Glomerular endothelial cell (primary cell): ENCODE measurements at places on chromosomes 3 and 15. TPM values are rescaled to one million over a fixed set of nuclear protein-coding genes. Genes with fewer than 3 reads are reported as not detected.
A peak's percentile ranks its signal among the peaks of the same experiment; 100 is the strongest.

- no peak for DNase-seq
Observed at GRCh38 chr3:177349384-177349783, 152.1 kb upstream of the TBL1XR1 start.

- no peak for DNase-seq
Observed at GRCh38 chr3:72341380-72341770, 506.9 kb downstream of the SHQ1 start.

LINGO1 gene
- 0.18 TPM in 1 of 2 replicates, not detected in the other for total RNA-seq

GRCh38 chr3:42394579-42395288, 15.7 kb downstream of the LYZL4 start:
- no peak for DNase-seq

GRCh38 chr3:9278498-9278897, 29.1 kb upstream of the SRGAP3 start:
- no peak for DNase-seq

DNA sequence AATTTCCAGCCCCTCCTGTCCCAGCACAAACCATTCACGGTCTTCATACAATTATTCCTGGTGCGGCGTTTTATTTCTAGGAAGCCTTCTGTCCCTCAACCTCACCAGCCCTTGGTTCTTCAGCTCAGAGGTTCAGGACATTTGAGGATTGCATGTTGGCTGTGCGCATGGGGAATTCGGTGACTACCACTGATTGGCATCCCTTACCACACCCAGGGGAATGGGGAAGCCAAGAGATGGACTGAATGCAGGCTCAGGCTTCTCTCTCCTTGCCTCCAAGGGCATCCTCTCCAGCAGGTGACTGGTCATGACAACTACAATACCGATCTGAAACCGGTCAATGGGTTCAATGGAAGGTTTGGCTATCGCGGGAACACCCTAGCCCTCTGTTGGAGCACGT, 153.8 kb downstream of the MTHFS start:
- DNase-seq = no peak

DNA sequence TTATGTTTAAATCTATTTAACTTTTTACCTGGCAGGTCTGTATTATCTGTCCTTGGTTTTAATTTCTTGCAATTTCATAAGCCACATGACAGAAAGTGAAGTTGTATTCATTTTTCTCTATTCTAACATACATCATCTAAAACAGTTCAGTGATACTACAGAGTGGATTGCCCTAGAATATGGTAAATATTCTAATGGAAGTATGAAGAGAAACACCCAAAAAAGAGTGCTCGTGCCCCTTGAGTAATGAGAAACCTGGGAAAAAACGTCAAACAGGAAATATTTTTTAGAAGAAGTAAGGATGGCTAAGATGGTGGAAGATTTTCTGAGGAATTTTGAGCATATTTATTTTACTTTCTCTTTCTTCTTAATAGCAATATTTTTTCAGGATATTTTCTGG, 261.1 kb upstream of the CBLB start:
- no peak for DNase-seq

SPATA12 gene
- total RNA-seq = 0.15 and 0.18 TPM in 2 replicates

CNTN4 gene
- 0.12 and 0.19 TPM in 2 replicates for total RNA-seq

- DNase-seq = no peak
Observed at GRCh38 chr3:173096140-173096539, 44.9 kb downstream of the SPATA16 start.

- no peak for DNase-seq
Observed at GRCh38 chr15:60565407-60565806, 86.5 kb upstream of the ICE2 start.

ACKR2 gene
- total RNA-seq = 0.41 TPM in 1 of 2 replicates, not detected in the other

SAMMSON gene
- total RNA-seq = not detected in 2 replicates

DNA sequence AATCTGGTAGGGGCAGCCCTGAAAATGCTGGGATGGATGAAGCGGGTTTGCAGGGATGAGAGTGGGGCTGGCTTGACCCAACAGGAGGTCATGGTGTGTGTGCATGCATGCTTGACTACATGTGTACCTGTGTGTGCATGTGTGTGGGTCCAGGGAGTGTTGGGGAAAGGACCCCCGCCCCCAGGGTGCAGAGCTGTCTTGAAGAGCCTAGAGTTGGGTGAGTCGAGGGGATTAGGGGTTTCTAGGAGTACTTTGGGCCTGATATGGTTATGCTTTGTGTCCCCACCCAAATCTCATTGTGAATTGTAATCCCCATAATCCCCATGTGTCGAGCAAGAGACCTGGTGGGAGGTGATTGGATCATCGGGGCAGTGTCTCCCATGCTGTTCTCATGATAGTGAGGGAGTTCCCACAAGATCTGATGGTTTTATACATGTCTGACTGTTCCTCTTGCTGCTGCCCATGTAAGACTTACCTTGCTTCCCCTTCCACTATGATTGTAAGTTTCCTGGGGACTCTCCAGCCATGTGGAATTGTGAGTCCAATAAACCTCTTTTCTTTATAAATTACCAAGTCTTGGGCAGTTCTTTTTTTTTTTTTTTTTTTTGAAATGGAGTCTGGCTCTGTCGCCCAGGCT, 5.2 kb upstream of the LCTL start:
- DNase-seq = no peak

GRCh38 chr3:120852412-120852811, 55.6 kb upstream of the STXBP5L start:
- no peak for DNase-seq

LMOD3 gene
- total RNA-seq = not detected in 2 replicates

GRCh38 chr3:197381371-197381770, 83.0 kb upstream of the DLG1 start:
- DNase-seq = no peak

DNA sequence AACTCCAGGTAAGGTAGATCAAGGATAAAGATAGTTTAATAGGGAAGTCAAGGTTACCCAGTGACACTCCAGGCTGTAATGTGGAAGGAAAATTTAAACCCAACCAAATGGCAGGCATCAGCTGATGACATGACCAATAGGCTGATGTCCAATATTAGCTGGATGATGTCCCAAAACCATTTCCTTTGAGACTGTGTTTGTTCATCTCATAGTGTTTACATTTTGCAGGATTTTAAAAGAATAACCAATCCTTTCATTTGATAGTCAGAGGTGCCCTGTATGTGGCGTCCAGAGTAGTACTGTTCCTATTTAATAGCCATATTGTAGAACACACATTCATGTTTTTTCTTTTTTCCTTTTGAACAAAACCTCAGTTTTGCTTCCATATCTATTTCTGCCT, 23.3 kb upstream of the TMEM158 start:
- DNase-seq = no peak

- DNase-seq = no peak
Observed at GRCh38 chr3:46442576-46443530, 21.9 kb downstream of the LTF start.

GCNT3 gene
- total RNA-seq = 5.5 TPM in 1 of 2 replicates, not detected in the other

GRCh38 chr3:48018841-48019240, 2.6 kb upstream of the MAP4 start:
- DNase-seq = no peak

DNA sequence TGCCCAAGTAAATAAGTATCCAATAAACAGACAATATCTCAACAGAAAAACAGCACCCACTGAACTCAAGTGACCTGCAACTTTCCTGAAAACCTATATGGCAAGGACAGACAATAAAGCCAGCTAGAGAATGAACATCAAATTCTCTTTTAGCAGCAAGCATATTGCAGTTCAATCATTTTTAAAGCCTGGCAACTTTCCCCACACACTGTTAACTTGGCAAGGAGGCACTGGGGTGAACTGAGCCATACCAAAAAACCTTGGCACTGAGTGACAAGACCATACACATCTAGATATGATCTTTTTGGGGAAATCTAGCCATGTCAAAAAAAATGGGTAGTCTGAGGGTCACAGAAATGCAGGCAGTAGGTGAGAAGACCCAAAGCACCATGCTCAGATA, 174.6 kb downstream of the STT3B start:
- DNase-seq = no peak

DNA sequence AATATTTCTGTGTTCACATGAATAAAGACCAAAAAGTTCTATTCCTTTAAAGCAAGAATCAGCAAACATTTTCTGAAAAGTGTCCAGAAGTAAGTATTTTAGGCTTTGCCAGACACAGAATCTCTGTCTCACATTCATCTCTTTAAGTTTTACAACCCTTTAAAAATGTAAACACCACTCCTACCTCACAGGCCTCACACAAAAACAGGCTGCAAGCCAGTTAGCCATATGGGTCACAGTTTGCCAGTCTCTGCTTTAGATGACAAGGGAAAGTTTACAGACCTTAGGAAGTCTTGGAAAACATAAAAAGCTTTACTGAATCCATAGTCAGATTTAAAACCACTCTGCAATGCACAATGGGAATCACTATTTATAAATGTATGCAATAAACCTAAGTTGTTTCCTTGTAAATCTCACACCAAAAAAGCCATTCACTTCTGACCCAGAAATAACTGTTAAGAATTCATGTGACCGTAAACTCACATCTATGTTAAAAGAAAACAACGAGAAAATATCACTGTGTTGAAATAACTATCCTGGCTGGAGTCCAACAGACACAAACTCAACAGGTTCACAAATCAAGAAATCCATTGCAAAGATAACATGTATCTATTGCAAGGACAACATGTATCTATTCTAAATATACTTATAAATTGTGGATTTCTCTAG, 308.2 kb downstream of the ULK4 start:
- no peak for DNase-seq

DNA sequence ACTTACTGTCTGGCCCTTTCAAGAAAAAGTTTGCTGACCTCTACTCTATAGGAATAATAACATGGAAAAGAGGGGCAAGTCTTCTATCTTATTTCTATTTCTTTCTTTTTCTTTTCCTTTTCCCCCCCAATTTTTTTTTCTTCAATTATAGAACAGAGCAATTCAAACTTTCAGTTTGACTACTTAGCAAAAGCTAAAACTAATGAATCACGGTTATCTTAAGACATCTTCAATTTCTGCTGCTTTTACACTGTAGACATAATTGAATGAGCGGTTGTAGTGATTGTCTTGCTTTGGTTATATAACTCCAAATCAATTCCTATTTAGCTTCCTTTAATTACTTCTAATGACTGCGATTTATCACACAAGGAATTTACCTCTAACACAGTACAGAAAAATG, 74.3 kb upstream of the P2RY1 start:
- no peak for DNase-seq

SLC28A2 gene
- total RNA-seq = not detected in 2 replicates

HAPLN3 gene
- total RNA-seq = 4.0 and 22.4 TPM in 2 replicates

GRCh38 chr15:57554063-57554811, 37.5 kb upstream of the MYZAP start:
- no peak for DNase-seq

DNA sequence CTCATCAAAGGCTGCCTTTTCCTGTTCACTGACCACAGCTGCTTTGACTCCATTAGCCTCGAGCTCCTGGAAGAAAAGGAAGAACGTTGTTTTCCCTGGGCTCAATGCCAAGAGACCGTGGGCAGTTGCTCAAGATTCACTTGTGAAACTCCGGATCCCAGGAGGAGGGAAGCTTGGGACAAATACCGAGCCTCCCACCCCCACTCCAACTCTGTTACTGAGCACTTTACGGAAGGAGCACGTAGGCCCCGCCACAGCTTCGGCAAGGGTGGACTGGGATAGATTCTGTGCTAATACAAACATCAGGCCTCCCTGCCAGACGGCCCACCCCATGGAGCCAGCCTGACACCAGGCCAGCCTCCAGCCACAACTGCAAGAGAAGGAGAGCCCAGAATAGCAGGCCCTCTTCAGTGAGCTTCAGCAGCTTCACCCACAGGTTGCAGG, 10.8 kb upstream of the FANCD2 start:
- peak; percentile 85 for DNase-seq

GRCh38 chr15:55277116-55277564, 12.5 kb downstream of the RAB27A start:
- DNase-seq = no peak

DNA sequence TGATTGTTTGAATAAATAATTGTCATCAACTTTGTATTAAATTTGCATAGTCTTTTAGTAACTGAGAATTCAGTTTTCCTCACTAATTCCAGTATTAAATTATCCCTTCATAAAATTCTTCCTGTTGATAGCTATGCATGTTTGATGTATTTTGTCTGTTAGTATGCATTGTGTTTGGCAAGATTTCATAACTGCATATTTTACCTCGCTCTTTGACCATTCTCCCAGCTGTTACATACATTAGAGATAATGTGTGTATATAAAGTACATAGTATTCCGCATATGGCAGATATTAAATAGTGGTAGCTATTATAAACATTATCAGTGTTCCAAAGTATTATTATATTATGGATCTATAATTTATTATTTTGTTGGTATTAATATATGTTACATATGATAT, 10.6 kb upstream of the NFKBIZ start:
- no peak for DNase-seq

- DNase-seq = no peak
Observed at GRCh38 chr15:29570948-29571791, 251.1 kb downstream of the TJP1 start.

DNA sequence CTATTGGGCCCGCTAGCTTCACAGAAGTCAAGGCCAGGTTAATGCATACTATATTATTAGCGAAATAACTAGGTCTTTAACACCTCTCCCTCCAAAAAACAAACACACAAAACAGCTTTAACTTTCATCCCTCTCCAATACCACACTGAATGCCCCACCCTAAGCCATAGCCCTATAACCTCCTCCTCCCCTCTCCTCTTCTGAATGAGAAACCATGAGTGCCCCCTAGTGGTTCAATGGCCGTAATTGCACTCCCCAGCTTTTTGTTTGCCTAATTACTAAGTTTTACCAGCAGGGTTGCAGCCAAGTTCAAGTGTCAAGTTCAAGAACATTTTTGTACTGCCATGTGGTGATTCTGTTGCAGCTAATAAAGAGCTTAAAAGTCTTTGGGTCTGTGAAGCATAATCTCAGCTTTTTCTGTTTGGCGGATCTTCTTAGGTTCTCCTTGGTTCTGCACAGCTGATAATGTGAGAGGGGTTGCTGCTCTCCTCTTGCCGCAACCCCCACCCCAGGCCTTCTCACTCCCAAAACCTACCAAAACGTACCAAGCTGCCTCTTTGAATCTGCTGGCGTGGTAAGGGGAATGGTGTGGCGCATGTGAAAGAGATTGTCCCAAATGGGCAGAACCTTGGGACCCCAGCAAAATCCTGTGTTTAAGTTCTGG, 57.9 kb downstream of the RPL22L1 start:
- DNase-seq = peak; percentile 80

- no peak for DNase-seq
Observed at GRCh38 chr3:110851736-110852135, 219.9 kb upstream of the NECTIN3 start.

GRCh38 chr3:66396161-66396760, 104.6 kb downstream of the LRIG1 start:
- no peak for DNase-seq

DNA sequence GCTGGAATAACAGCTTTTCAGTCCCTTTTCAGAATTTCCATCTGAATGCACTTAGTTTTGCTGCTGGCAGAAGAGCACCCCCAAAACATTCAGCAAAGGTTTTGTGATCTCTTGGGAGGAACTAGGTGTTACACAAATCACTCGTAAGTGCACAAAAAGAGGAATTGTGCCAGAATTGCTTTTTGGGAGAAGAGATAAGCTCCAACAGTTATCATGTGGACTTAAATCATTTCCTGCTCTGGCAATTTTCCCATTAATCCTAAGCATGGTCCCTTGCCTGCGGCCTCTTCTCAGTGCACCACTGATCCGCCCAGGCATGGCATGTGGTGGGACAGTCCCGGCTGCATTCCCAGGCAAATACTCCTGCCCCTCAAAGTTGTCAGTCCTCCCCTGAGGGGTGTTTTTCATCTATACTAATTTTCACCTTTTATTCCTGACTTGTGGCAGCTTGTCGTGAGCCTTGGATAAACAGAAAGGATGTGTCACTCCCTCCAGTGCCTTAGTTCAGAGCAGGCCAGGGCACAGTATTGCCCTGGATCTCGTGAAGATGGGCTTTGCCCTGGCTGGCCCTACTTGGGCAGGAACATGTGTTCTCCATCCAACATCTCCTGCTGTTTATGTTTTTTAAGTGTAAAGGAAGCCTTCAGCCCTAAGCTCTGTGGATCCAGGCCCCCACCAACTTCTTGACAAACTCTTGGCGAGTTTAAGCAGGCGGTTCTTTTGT, 44.6 kb upstream of the VILL start:
- peak; percentile 64 for DNase-seq
